ENCODE measurements at places on chromosomes 16 and 17.

DNA sequence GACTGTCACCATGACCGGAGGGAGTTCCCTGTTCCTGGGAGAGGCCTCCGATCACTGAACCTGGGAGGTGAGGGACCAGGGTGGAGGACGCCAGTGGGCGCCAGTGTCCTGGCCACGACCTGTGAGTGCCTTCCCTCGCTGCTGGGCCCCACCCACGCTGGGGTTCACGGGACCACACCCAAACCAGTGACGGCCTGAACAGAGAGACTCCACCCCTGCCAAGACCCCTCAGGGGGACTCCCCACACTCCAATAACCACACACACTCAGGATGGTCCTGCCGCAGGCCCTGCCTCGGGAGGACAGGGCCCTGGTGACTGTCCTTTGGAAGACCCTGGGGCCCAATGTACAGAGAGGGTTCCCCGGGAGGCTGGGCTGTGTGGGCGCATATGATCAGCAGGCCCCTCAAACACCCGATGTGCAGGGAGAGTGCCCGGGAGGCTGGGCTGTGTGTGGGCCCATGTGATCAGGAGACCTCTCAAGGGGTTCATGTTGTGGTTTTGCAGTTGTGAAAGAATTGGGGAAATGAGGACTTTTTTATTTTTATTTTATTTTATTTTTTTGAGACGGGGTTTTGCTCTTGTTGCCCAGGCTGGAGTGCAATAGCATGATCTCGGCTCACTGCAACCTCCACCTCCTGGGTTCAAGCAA is 26.6 kb downstream of the TPSD1 start:
- DNase-seq, result no peak

GRCh38 chr16:77873066-77873465 is 84.7 kb downstream of the VAT1L start:
- DNase-seq, result no peak

DNA sequence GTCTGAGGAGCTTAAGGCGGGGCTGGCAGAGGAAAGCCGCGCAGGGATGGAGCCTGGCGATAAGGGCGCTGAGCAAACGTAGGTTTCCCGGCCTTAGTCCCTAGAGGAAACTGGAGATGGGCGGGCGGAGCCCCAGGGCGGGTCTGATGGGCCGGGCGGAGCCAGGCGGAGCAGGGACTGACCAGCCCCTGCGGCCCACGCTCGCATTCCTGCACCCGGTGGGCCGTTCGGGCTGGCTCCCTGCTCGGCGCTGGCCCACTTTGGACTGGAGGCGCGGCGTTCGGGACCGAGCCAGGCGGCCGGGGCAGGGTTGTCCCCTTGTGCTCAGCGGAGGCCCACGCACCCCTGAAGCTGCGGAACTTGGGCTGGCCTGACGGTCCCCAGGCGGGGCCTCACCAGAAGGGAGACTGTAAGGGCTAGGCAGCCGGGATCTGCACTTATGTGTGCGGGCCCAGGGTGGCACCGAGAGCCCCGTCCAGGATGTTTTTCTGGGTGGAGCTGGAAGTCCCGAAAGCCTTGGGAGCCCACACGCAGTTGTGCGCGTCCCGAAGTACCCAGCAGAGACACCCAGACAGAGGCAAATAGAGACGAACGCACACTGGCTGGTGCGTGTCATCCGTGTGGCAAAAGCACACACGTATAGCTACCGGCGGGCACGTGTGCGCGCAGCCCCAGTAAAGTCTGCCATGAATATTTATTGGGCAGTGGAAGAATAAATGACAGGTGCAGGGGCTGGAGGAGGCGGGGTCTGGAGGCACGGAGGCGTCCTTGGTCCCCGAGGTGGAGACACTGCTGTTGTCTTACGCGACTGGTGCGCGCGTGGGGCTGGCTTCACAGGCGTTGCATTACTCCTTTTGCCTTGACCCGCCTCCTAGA is 1.4 kb downstream of the PYDC1 start:
- no peak for DNase-seq

DNA sequence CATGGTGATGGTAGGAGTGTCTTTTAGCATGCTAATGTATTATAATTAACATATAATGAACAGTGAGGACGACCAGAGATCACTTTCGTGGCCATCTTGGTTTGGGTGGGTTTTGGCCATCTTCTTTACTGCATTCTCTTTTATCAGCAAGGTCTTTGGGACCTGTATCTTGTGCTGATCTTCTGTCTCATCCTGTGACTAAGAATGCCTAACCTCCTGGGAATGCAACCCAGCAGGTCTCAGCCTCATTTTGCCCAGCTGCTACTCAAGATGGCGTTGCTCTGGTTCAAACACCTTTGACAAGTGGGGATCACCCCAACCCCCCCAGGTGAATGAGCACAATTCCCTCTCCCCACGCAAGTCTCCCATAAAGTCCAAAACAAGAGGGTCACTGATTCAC is 49.3 kb upstream of the ETV4 start:
- DNase-seq, result no peak

- DNase-seq, result no peak
Observed at GRCh38 chr17:76479515-76480060, 12.2 kb downstream of the AANAT start.

- DNase-seq, result no peak
Observed at GRCh38 chr16:79598348-79599181, 2.0 kb downstream of the MAF start.

DNA sequence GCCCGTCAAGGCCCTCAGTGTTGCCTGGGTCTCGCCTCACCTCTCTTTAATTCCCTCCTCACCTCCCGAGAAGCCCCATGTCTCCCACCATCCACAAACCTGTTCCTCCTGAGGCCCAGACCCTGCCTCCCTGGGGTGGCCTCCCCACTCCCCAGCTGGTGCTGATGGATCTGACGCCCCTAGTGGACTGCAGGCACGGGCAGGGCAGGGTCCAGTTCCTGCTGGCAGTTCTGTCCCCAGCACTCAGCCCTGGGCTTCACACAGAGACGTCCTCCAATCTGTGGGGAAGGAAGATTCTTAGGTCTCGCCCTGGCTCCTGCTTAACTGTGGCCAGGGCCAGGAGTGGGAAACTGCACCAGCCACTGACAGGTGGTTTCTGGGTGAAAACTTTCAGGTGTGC is 108.8 kb downstream of the AMFR start:
- no peak for DNase-seq

- DNase-seq, result no peak
Observed at GRCh38 chr16:10162981-10163380, 19.2 kb downstream of the GRIN2A start.

GRCh38 chr17:31061678-31062077 is 33.1 kb upstream of the NF1 start:
- no peak for DNase-seq

DNA sequence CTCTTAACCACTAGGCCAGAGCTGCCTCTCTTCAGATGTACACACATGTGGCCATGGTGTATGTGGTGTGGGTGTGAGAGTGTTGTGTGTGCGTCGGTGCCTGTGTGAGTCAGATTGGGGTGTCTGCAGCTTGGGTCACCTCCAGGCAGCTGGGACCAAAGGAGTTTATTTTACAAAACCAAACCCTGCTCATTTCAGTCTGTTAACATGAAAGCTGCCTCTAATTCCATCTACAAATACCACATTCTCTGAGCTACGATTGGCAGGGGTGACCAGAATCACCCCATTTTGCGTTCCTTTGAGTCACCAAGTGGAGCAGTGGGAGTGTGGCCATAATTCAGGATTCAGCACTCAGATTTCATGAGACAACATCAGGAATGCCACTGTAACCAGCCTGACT is 105.3 kb downstream of the IRX5 start:
- peak; percentile 58 for DNase-seq

GRCh38 chr17:43661699-43662412 is at the start of gene MEOX1:
Gene MEOX1 (minus strand): TSS chr17:43661922. CDS start chr17:43661534, 388 bp downstream.
- no peak for DNase-seq

DNA sequence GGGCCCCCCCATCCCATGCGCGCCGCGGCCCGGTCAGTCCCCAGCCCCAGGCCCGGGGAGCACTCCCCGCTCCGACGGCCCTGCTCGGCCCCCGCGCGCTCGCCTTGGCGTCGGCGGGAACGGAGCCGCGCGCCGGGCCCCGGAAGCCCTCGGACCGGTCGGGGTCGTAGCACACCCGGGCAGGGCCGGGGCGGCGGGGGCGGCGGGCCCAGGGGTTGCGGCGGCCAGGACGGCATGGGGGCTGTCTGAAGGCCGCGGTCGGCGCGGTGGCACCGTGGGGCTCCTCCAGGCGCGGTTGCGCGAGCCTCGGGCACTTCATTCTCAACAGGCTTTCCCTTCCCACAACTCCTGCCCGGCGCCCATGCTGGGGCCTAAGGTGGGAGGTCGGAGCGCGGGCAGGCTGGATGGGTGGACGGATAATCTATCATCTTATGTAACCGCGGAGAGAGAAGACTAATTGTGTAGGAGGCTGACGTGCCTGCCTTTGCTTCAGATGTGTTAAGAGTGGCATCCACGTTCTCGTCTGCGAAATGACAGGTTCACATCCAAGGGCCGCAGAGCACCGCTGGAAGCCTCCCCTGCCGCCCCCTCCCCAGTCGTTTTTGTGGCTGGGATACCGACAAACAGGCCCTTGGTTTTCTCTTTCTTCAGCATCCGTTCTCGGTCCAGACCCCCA is 708 bp downstream of the BAIAP2 start:
- no peak for DNase-seq

- no peak for DNase-seq
Observed at GRCh38 chr16:67406111-67406971, 9.9 kb downstream of the ZDHHC1 start.

DNA sequence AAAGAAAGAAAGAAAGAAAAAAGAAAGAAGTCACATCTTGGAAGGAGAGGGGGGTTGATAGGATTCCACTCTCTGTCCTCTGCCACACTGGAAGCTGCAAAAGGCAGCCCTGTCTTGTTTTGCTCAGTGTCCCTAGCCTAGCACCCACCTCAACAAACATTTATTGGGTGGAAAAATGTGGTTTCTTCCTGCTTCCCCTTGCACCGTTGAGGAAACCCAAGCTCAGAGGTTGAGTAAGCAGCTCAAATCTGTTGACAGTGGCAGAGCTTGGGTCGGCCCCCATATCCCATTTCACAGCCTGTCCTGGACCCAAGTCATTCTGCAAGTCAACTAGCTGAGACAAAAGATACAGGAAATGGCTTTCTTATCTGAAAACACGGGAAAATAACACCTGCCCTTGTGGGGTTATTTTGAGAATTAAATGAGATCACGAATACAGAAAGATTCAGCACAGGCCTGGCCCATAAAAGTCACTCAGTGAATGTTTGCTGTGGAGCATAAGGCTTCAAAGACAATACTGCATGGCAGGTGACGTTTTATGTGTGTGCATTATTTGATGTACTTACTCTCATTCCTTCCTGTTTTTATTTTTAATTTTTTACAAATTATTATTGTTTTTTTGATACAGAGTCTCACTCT is 63.6 kb downstream of the SCNN1B start:
- DNase-seq, result no peak

GRCh38 chr17:64781810-64782555 is 119.9 kb upstream of the SMURF2 start:
- no peak for DNase-seq

DNA sequence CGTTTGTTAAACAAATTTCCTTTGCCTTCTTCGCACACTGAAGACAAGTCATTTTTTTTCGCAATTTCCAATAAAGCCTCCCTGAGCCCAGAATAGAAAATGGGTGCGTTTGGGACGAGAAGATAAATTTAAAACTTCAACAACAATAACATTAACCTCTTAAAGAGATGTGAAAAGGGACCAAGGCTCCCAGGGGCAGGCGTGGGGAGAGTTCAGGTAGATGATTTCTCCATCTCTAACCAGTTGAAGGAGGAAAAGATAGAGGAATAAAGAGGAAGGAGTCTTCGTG is 1.3 kb upstream of the HOXB4 start:
- DNase-seq, result no peak

GRCh38 chr16:4768549-4769305 is 1.8 kb upstream of the ZNF500 start:
- peak; percentile 97 for DNase-seq

DNA sequence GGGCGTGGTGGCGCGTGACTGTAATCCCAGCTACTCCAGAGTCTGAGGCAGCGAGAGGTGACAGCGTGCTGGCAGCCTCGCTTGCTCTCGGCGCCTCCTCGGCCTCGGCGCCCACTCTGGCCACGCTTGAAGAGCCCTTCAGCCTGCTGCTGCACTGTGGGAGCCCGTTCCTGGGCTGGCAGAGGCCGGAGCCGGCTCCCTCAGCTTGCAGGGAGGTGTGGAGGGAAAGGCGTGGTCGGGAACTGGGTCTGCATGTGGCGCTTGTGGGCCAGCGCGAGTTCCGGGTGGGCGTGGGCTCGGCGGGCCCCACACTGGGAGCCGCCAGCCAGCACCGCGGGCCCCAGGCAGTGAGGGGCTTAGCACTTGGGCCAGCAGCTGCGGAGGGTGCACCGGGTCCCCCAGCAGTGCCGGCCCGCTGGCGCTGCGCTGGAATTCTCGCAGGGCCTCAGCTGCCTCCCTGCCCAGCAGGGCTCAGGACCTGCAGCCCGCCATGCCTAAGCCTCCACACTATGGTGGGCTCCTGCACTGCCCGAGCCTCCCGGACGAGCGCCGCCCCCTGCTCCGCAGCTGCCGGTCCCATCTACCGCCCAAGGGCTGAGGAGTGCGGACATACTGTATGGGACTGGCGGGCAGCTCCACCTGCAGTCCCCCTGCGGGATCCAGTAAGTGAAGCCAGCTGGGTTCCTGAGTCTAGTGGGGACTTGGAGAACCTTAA is 1093.3 kb upstream of the CDH8 start:
- DNase-seq, result no peak

DNA sequence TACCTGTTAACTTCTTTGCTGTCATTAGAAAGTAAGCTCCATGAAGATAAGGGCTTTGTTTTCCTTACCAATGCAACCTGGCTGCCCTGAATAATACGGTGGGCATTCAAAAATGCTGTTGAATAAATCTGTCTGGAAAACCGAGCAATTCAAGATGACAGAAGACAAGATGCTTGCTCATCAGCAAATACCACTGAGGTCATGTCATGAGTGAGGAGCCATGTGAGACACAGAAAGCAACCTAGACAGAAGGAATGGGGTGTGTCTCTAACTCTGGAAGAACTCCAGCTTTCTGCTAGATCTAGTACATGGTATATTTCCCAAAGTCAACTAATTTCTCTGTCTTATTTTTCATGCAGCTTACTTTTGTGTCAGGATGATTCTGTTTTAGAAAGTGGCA is 64.2 kb downstream of the STH start:
- DNase-seq, result no peak

DNA sequence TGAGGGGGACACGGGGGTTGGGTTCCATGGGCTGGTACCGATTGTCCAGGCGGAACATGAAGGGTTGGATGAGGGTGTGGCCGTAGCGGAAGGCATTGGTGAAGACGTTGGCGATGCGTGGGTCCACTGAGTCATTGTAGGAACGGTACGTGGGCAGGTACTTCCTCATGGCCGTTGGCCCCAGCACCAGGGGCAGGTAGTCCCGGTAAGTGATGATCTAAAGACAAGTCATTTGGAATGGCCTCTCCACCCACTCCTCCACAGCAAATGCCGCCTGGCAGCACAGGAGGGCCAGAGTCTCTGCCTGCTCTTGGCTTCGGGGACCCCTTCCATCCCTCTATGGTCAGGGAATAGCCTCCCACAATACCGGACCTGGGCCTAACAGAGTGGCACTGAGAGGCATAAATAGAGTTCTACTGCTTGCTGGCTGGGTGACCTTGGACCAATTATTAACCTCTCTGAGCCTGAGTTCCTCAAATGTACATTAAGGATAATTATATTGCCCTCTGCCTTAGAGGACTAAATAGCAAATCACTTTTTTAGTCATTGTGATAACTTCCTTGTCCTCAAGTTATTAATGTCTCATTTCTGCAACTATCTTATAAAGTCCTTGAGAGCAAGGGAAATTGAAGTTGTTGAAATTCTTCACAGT is 7.2 kb downstream of the MPO start:
- no peak for DNase-seq

All from vagina (tissue), 2 donors.